ENCODE measurements at places on chromosomes 7 and 10. TPM values are rescaled to one million over a fixed set of nuclear protein-coding genes. Genes with fewer than 3 reads are reported as not detected.
A peak's percentile ranks its signal among the peaks of the same experiment; 100 is the strongest.

The GHRHR gene
- total RNA-seq: not detected

GRCh38 chr7:16564909-16565426 is 38.3 kb downstream of the LRRC72 start:
- no peak for DNase-seq

DNA sequence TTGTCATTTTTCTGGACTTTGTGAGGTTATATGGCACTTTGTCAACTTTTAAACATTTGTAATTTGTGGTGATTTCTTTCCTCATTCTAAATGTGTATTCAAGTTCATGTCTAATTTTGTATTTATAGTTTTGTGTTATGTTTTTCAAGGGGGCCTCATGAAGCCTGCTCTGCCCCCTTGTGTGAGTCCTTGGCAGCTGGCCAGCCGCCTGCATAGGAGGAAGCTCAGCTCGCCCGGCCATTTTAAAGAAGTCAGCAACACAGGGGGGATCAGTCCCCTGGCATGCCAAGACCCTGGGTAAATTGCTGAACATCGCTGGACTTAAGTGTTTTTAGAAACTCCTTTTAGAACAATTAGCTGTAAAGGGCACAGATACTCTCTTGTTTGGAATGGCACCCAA is 123.0 kb downstream of the ANLN start:
- no peak for DNase-seq

GRCh38 chr10:21720090-21720489 is 186.1 kb downstream of the MLLT10 start:
- DNase-seq: no peak

The ASL gene
- total RNA-seq: 37.4 TPM

The H2BK1 gene
- total RNA-seq: not detected

DNA sequence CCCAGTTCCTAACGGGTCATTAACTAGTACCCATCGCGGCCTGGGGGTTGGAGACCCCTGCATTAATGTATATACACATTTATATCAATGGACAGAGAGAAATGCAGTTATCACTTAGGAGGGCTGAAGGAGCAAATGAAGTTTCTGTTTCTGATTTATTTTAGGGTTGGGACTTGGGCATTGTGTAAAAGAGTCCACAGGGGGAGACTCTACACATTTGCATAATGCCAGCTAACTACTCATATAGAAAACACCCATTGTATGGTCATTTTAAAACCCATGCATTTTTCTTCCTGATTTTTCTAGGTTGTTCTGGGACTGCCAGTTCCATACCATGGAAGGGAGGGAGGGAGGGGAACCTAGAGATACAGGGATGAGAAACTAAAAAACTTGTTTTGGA is 23.5 kb downstream of the BCCIP start:
- DNase-seq: no peak

GRCh38 chr10:52939894-52940293 is 167.3 kb upstream of the MBL2 start:
- no peak for DNase-seq

DNA sequence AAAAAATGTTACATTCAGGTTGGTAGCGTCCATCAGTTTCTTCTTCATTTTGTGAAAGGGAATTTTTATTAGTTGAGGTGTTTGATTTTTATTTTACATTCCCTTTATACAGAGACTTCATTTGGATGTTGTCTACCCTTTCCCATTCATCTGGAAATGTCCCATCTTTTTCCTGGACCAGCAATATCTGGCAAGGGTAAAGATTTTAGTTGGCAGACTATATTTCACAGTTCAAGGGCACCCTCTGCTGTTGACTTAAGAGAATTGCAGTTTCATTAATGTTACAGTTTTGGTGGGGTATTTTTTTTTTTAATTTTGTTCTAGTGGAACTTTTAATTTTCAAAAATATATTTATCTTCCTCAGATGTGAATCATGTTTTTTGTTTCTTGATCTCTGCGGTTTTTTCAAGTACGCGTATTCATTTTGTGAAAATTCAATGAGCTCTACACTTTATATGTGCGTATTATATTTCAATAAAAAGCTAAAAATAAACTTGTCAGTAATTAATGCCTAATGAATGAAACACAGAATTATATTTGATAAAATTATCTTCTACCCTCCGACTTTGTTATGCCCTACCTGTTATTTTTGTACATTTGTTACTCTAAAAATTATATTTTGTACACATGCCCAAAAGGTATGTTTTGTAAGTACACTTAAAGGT is 97.9 kb upstream of the KLF14 start:
- DNase-seq: no peak

DNA sequence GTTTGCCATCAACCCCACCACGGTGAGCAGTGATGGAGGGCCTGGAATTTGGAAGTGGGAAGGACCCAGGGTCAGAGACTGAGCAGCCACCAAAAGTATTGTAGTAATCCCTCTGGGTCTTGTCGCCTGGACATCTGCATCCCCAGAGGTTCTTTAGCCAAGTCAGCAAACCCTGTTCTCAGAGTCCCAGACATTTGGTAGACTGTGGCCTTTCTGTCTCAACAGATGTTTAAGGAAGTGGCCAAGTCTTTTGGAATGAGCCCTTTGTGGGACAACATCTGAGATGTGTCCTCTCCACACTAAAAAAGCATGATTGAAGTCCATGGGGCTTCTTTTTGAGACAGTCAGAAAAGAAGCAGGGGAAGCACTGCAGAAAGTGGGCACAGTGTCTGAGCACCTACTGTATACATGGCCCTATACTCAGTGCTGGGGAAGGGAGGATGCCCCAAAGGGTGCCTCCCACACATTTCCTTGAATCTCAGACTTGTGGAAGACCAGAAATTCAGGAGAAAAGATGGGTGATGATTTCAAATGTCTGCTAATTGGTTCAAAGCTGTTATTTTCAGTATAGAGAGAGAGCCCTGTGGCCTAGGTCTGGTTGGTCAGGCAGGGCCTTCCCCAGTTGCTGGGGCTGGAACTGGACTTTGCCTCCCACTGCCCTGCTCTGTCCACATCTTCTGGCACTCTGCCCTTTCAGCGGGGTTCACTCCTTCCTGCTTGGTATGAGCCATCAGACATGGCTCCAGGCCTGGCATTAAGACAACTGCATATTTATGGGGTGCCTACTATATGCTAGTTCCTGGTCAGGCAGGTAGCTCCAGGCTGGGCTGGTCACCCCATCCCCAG is 26.5 kb upstream of the VSIR start:
- no peak for DNase-seq

The VSTM4 gene
- total RNA-seq: 1.8 TPM

DNA sequence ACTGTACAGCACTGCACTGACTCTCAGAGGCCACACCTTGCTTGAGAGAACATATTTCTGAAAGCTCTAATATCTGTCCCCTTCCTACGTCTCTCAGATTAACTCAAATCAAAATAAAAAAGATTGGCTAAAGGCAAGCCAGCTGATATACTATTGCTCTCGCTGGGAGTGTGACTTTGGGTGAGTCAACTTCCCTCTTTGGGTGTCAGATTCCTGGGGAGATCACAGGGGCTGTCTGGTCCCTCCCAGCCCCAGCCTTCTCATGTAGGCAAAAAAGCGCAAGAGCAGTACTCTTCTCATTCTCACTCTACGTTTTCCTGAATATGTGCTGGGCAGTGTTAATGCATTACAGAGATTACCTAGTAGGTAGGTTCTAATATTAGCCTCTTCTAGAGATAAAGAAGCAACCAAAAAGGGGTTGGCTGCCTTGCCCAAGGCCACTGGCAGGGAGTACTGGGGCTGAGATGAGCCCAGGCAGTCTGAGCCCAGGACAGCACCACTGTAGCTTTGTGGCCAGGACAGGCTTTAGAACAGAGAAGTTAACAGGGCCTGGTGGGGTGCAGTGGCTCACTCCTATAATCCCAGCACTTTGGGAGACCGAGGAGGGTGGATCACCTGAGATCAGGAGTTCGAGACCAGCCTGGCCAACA is 9.1 kb upstream of the DENND2A start:
- DNase-seq: no peak

The TMEM140 gene
- total RNA-seq: 2.2 TPM

GRCh38 chr10:24882047-24882698 is 70.2 kb downstream of the PRTFDC1 start:
- DNase-seq: no peak

GRCh38 chr7:110964775-110965174 is 126.2 kb upstream of the LRRN3 start:
- no peak for DNase-seq

DNA sequence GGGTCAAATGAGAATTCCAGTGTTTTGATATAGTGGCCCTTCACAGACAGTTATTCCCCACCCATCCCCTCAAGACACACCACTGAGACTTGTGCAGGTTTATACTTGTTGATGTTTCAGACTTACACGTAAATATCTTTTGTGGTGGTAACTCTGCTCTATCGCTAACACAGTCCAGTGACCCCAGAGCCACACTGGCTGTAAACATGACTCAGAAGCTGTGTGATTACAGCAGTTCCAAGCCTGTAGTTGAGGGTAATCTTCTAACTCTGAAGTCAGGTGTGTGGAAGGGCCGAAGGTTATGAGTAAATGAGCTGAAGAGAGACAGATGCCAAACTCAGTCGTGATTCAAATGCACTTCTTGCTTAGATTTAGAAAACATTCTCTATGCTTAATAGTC is 19.4 kb downstream of the NOBOX start:
- DNase-seq: peak; percentile 11

The IDI2 gene
- total RNA-seq: not detected

DNA sequence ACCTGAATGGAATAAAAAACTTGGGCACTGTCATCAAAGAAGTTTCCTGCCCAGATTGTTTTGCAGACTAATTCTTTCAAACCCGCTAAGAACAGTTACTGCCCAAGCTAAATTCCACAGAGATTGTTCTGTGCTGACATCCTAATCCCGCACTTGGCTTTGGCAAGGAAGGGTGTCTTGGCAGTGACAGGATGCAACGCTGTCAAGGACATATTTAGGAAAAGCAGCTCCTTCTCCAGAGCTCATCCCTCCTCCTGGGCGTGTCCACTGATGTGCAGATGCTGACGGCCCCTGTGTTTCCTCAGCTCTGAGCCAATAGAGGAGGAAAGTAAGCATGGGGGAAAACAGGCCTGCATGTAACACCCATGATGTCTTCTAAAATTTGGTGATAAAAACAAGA is 74.2 kb downstream of the EEPD1 start:
- peak; percentile 66 for DNase-seq

DNA sequence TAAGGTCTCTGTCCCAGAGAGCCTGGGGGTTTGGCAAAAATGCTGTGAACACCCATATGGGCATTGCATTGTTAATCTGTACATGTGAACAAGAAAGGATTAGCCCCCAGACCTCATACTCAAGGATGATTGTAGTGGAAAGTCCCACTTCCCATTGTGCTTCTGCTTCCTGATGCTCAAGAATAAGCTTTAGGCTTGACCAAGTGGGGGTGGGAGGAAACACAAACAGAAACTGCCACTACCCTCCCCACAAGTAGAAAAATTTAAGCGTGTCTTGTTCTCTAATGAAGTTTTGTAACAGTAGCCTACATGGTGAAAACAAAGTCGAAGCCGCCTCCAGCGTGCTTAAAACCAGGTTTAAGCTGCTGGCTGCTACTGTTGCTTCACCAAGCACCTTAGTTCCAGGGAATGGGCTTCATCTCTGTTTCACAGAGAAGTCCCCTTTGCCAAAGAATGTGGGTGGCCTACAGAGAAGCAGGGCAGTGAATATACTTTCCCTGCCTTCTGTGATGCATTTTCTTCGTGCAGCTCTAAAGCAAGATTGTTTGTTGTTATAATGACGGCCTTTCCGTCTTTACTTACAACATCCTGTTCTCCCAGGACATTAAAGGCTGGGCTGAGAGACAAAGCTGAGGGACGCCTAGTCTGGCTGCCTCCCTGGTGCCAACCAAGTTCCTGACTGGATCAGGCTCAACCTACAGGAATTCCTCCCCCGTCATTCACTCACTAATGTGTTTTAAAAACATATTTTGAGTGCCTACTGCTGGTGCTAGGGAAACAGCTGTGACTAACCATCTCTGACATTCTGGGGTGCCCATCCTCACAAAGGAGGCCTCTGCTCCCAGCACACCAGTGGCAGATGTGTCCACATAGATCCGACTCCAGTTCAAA is 32.1 kb upstream of the CCSER2 start:
- peak; percentile 97 for DNase-seq

- no peak for DNase-seq
Measured at GRCh38 chr7:13687500-13687899, 302.0 kb downstream of the ETV1 start.

DNA sequence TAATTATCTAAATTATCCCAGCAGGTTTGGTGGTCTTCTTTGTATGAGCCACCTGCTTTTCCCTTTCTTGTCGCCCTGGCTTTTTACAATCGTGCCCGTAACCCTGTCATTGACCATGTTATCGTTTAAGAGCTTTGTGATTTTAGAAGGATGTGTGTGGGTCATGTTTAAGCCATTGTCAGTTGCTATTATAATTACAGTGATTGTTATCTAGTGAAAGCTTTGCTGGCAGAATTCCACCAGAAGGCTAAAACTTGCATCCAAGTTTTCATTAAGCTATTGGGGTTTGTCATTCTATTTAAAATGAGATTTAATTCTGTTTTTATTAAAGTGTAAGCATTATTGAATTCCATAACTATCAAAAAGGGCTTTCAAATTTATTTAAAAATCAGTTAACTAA is 354.2 kb upstream of the TMEM229A start:
- DNase-seq: no peak

DNA sequence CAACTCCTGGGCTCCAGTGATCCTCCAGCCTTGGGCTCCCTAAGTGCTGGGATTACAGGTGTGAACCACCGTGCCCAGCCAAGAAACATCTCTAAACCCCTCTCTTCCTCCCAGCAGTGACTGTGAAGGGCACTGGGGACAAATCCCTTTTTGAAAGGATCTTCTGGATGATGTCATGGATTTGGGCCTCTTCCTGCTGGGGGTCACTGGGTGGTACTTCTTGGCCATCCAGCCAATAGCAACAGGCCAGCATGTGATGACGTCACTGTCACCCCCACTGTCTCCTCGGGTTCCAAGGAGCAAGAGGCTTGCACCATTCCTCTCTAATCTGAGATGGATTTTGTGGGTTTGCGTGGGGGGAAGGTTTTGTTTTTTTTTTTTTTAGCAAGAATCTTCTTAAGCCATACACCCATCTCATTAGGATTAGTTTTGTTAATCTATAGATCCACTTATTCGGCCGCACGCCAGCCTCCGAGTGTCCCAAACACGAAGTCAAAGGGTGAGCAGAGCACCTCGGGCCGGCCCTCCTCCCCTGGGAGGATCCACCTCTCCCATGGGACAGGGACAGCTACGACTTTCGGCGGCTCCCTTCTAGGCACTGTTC is 29.4 kb upstream of the TNRC18 start:
- no peak for DNase-seq

The ASB10 gene
- not detected for total RNA-seq

- DNase-seq: peak; percentile 16
Measured at GRCh38 chr10:78465431-78465830, 431.8 kb downstream of the RPS24 start.

The MPLKIP gene
- 53.2 TPM for total RNA-seq

- peak; percentile 32 for DNase-seq
Measured at GRCh38 chr7:55484241-55484640, 88.1 kb downstream of the VOPP1 start.

DNA sequence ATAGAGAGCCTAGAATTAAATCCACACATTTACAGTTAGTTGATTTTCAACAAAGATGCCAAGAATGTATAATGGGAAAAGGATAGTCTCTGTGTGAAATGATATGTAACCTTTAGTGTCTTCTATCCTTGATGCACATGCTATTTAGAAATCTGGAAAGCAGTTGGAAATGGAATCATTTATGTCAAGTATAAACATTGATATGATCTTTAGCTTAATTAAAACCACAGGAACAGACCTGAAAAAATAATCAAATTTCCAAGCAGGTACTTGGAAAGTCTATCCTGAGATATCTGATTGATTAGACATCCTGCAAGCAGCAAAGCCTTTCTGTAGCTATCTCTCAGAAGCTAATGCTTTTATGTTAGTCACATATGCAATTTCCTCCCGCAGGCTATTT is 24.4 kb upstream of the SRI start:
- DNase-seq: no peak

The ASAH2 gene
- total RNA-seq: 1.9 TPM

Data from SJSA1 (cell line).